Stimulated activated naive CD8-positive, alpha-beta T cell treated with anti-CD3 and anti-CD28 coated beads, Interleukin-15, Interleukin-2, amounts not matched to agents 100 U/mL and 50 U/mL, for 24 hours (primary cell): ENCODE measurements at places on chromosomes 7 and 10.

DNA sequence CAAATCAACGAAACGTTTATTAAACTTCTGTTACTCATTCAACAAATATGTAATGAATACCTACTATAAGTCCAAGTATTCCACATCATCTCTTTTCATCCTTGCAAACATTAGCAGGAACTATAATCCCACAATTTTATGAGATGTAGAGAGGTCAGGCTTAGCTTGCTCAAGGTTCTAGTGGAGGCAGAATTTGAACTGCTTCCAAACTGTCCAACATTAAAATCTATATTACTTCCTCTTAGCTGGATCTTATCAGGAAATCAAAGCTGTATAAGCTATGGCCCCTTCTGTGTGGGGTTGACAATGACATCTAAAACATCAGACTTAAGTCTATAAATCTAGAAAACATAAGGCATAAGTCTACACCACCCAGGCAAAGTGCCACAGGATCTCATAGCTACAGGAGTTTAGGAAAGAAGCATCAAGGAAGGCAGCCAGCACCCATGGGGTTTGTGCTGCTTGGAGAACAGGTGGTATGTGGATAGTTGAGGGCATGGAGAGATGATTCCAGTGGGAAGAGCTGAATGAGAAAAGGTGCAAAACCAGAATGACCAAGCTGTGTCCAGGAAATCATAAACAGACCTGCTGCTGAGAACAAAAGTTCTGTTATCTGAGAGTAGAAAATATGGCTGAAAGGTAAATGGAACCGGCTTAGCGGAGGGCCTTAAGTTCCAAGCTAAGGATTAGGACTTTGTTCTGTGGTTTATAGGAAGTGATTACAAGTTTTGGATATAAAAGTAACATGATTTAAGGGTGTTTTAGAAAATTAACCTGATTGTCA, 34.5 kb downstream of the PAPSS2 start:
- DNase-seq: no peak

- peak; percentile 54 for DNase-seq
Observed at GRCh38 chr7:143299840-143300239, 11.7 kb downstream of the CASP2 start.

DNA sequence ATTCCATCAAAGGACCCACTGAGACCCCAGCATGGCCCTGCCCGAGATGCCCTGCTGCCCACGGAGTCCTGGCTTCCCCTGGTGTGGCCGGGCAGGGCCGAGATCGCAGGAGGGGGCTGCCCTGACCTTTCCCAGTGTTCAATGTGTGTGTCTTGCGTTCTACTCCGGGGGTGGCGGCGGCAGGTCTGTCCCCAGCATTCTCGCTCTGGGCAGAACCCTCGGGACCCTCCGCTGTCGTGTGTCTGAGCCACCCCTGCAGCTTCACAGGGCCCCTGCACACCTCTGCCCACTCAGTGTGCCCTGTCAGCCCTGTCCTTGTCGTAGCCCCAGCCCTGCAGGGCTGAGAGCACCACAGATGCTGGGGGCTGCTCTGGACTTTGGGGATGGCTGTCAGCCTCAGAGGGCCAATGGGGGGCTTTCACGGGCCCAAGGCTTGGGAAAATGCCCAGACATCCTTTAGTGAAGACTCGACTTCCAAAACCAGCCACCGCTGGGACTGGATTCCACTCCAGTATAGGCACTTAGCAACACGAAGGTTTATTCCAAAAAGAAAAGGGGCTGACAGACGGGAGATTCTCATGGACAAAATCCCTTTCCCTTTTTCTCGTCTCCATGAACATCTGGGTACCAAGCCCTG, 30.0 kb upstream of the KNDC1 start:
- no peak for DNase-seq

GRCh38 chr7:140036224-140036962, 26.4 kb downstream of the PARP12 start:
- DNase-seq: peak; percentile 49

DNA sequence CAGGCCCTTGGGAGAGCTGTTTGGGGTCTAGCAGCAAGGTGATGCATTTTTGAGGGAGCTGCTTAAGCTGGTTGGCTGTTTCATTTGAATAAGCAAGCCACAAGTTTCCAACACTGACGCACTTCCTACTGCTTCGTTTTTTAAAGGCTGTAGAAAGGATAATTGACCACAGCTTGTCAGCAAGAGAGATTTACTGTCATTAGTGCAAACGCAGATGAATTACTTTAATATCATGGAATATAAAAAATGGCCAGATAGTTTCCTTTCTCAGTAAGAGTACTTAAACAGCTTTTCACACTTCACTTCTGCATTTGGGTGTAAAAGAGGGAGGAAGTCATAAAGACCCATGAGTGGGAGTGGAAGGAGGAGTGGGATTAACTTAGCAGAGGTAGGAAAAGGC, 61.5 kb downstream of the FZD1 start:
- DNase-seq: no peak

GRCh38 chr7:105691082-105691679, 109.9 kb upstream of the EFCAB10 start:
- peak; percentile 42 for DNase-seq

GRCh38 chr7:131835141-131835540, 278.7 kb upstream of the PODXL start:
- no peak for DNase-seq

GRCh38 chr10:60735244-60735643, 43.0 kb upstream of the CDK1 start:
- DNase-seq: no peak

DNA sequence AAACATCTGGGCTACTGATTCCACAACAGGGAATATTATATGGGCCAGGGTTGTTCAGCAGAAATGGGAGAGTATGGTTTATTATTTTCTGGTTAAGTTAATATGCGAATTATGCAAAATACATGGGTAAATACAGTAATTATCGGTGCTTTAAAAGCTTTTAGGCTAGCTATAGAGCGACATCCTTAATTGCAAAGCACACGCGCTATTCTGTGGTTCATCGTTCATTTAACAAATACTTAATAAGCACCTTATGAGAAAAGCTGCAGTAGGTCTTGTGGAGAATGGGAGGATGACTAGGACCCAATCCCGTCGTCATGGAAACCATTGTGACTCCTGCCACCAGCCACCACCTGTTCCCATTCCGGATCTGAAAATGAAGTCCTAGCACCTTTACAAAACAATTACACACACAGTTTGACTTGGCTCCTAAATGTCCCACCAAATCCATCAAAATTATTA, 623 bp upstream of the CEP41 start:
- no peak for DNase-seq
